ENCODE measurements at places on chromosomes 5 and 9. TPM values are rescaled to one million over a fixed set of nuclear protein-coding genes. Genes with fewer than 3 reads are reported as not detected.

ENHO gene
- total RNA-seq = 1.9 TPM

LYRM7 gene
- 4.2 TPM for total RNA-seq

C9orf40 gene
- 12.2 TPM for total RNA-seq

LCNL1 gene
- total RNA-seq = 0.10 TPM

PTGDS gene
- 1.4 TPM for total RNA-seq

ANKRD34B gene
- total RNA-seq = 0.05 TPM

CBY3 gene
- total RNA-seq = not detected

SLC6A7 gene
- total RNA-seq = 0.02 TPM

RAI14 gene
- 62.4 TPM for total RNA-seq

S1PR3 gene
- 103 TPM for total RNA-seq

TMEM174 gene
- not detected for total RNA-seq

CENPH gene
- total RNA-seq = 25.3 TPM

PLPP7 gene
- not detected for total RNA-seq

SNX24 gene
- total RNA-seq = 23.6 TPM

SEMA5A gene
- not detected for total RNA-seq

GIN1 gene
- total RNA-seq = 3.2 TPM

C1QTNF2 gene
- total RNA-seq = 0.08 TPM

GLRA1 gene
- total RNA-seq = not detected

PCDHB5 gene
- total RNA-seq = 1.1 TPM

BRINP1 gene
- total RNA-seq = 0.14 TPM

TLR4 gene
- total RNA-seq = 0.20 TPM

FGF1 gene
- total RNA-seq = 0.42 TPM

NR5A1 gene
- total RNA-seq = 0.11 TPM

INSL6 gene
- not detected for total RNA-seq

PDGFRB gene
- 0.22 TPM for total RNA-seq

EDIL3 gene
- total RNA-seq = 0.14 TPM

SLC25A2 gene
- total RNA-seq = not detected

CAMK4 gene
- total RNA-seq = not detected

CDH18 gene
- total RNA-seq = not detected

HK3 gene
- total RNA-seq = 0.03 TPM

PCA3 gene
- total RNA-seq = not detected

POLR3G gene
- 15.3 TPM for total RNA-seq

ZNF454 gene
- not detected for total RNA-seq

PIP5KL1 gene
- 1.6 TPM for total RNA-seq

ADGRV1 gene
- 0.57 TPM for total RNA-seq

KLHL3 gene
- 0.07 TPM for total RNA-seq

MLANA gene
- total RNA-seq = not detected

SLC12A7 gene
- total RNA-seq = 29.7 TPM

BARHL1 gene
- total RNA-seq = not detected

ITGA1 gene
- 0.82 TPM for total RNA-seq

All from A549 treated with dexamethasone at 1 μM for 4 hours (cell line).